ENCODE measurements at places on chromosomes 13 and 19.

GRCh38 chr19:38317104-38317612 lies 1.4 kb upstream of the YIF1B start:
- DNase-seq = no peak

- DNase-seq = no peak
Observed at GRCh38 chr13:108086678-108087077, 128.7 kb downstream of the LIG4 start.

GRCh38 chr19:16131648-16132047 lies 11.8 kb upstream of the HSH2D start:
- no peak for DNase-seq

DNA sequence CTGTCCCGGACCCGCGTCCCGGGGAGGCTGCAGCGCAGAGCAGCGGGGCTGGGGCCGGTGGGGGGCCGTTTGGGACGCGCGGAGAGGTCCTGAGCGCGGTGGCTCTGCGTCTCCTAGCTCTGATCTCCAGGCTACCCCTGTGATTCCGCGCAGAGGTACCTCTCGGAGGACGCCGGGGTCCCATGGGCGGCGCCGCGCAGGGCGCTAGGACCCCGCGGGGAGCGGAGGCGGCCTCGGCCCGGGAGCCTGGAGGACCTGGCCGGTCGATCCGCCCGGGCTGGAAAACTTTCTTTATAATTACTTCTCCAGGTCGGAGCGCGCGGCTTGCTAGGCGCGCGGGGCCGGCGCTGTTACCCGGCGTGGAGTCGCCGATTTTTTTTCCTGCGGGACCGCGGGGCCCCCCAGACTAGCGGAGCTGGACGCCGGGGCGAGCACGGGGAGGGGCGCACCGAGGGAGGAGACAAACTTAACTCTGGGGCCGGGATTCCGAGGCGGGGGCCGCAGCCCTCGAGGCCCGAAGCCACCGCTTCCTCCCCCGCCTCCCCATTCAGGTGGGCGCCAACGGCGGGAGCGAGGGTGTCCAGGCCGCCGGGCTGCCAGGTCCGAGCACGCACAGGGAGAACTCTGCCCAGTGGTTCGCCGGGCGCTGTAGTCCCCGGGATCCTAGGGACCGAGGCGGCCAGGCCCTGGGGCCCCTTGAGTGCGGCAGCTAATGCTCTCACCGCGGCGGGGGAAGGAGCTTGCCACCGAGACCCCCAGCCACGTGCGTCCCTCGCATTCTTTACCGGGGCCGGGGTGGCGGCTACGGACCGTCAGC lies 848 bp upstream of the CEBPA start:
- no peak for DNase-seq

- no peak for DNase-seq
Observed at GRCh38 chr13:114119196-114119595, 13.2 kb downstream of the RASA3 start.

DNA sequence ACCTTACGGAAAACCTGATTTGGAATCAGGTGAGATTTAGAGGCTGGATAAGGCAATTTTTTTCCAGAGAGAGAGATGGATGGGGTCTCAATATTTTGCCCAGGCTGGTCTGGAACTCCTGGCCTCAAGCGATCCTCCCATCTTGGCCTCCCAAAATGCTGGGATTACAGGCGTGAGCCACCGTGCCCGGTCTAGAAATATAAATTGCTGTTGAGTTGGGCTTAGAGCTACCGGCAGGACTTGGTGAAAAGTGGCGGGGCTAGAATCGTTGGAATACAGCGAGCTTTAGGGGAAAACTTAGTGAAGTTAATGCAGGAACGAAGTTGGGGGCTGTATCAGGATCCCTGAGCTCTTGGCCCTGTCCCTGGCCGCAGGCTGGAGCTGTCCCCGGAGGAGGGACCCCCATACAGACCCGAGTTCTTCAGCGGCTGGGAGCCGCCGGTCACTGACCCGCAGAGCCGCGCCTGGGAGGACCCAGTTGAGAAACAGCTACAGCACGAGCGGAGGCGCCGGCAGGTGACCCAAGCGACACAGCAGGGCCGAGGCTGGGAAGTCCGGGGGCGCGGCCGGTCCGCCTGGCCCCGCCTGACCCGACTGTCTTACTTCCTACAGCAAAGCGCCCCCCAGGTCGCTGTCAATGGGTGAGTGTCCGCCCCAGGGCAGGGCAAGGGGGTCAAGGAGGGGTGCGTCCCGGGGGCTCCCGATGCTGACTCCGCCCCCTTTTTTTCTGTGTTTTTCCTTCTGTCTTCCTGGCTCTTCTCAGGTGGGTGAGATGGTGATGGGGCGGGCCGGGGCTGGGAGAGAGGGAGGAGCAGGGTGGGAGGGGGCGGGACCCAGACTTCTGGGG lies 7.6 kb downstream of the EPS8L1 start:
- no peak for DNase-seq

GRCh38 chr13:108272333-108272732 lies 2.8 kb downstream of the TNFSF13B start:
- no peak for DNase-seq

GRCh38 chr13:40101708-40102359 lies 446.4 kb downstream of the COG6 start:
- DNase-seq = peak; percentile 44

GRCh38 chr19:57560049-57560491 lies 407 bp upstream of the ZNF550 start:
- no peak for DNase-seq

DNA sequence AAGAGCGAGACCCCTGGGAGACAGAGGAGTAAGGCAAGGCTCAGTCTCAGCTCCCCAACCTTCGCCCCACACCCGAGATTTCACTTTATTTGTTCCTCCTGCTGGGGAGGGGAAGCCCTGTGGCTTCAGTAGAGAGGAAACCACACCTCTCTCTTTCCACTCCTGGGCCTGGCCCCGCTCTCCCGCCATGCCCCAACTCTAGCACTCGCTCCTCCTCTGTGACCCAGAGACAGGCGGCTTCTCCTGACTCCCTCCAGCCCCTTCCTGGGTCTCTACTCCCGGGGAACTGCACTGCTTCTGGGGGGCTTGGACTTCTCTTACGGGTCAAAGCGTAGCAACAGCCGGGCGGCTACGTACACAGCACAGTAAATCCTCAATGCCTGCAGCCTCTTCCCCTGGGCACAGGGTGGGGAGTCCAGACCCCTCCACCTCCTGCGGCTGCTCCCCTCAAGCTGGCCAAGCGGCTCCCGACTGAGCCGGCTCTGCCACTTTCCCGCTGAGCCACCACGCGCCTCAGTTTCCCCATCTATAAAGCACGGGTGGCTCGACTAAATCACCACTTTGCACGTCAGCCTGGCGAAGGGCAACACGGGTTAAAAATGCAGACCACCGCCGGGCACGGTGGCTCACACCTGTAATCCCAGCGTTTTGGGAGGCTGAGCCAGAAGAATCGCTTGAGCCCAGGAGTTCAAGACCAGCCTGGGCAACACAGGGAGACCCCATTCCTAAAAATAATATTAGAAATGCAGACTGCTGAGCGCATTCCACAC lies 1.4 kb downstream of the RNF126 start:
- DNase-seq = peak; percentile 60

DNA sequence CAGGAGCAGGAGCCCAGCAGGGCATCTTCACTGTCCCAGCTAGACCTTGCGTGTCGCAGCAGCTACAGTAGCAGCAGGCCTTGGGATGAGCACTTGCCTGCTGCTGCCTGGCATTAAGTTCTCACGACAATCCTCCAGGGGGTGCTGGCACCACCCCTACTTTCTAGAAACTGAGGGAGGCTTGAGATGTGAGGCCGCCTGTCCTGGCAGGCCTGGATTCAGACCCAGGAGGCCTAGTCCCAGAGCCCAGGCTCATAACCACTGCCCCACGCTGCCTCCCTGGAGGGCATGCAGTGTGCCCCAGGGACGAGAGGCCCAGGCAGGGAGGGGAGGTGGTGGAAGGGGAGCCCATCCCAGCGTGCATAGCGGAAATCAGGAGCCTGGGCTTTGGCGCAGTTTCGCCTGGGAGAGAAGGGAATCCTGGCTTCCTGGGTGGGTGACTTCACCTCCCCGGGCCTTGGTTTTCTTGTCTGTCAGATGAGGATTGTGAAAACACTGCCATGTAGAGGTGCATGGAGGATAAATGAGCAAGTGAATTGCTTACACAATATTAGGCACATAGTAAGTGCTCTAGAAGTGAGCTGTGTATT lies 26.1 kb downstream of the PPP5C start:
- DNase-seq = no peak

GRCh38 chr13:75271846-75272245 lies 210.1 kb downstream of the TBC1D4 start:
- no peak for DNase-seq

DNA sequence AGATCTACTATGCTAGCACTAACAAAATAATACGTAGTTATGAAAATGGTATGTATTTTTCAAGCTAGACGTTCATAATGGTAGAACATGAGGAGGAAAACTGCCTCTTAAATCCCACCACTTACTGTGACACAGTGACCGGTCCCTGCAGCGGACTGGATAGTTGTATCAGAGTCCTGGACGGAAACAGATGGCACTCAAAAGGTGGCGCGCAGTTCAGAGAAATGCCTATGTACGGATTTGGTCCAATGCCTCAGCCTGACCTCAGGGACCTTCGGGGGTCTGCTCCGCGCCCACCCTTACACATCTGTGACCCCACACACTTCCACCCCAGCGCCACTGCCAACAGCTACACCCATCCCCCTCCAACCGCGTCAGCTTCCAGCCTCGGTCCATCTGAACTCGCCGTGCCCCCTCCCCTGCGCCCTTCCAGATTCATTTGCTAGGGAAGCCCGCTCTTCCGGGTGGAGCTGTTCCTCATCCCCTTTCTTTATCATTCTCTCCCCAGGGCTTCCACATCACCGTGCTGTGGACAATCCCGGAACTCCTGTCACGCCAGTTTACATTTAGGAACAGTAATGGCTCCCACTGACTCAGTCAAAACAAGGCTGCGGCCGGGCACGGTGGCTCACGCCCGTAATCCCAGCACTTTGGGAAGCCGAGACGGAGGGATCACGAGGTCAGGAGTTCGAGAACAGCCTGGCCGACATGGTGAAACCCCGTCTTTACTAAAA lies 792 bp upstream of the LENG8 start:
- no peak for DNase-seq

DNA sequence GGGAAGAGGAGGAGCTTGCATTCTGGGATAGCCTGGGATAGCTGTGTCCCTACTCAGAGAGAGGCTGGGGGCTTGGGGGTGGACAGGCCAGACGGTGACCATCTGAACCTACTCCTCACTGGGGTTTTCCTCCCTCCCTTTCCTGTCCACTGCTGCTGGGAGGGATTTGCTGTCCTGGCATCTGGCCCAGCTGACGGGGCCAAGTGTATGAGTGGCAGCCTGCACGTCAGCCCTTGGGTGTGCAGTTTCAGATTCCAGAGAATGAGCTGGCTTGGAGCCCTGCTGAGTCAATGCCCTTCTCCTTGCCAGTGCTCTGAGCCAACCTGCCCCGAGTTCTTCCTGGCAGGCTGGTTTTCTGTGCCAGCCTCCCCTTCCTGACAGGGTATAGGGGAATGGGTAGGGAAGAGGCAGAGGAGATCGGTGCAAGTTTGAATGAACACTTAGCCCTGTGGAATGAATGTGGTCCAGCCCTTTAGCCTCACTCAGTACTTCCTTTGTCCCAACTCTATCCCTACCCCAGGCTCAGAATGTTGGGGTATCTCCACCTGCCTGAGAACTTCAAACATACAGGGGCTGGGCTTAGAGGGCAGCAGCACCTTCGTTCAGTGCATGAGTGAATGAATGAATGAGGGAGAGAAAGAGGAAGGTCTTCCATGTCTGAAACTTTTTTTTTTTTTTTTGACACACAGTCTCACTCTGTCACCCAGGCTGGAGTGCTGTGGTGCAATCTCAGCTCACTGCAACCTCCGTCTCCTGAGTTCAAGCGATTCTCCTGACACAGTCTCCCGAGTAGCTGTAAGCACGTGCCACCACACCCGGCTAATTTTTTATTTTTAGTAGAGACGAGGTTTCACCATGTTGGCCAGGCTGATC lies 1.8 kb upstream of the ANGPTL4 start:
- DNase-seq = no peak

GRCh38 chr13:99980824-99981734 lies 505 bp upstream of the ZIC2 start:
- DNase-seq = no peak

GRCh38 chr13:73522937-73523336 lies 464.1 kb downstream of the KLF5 start:
- no peak for DNase-seq

DNA sequence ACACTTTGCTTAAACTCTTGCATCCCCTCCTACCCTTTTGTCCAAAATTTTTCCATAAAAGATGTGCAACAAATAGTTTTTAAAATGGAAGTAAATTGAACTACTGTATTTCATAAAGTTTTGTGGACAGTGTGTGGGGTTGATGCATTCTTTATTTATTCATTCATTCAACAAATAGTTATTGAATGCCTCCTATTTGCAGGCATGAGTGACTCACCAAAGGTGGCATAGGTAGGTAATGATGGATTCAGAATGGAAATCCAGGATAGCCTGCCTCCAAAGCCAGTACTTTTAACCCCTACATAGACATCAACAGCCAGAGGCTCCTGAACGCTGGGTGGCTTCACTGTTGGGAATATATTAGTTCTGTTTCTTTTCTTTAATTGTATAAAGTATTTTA lies 2.4 kb upstream of the CSNK1A1L start:
- DNase-seq = no peak

- no peak for DNase-seq
Observed at GRCh38 chr13:110637747-110638146, 22.4 kb downstream of the NAXD start.

- DNase-seq = peak; percentile 32
Observed at GRCh38 chr19:10112037-10112761, 706 bp downstream of the P2RY11 start.

DNA sequence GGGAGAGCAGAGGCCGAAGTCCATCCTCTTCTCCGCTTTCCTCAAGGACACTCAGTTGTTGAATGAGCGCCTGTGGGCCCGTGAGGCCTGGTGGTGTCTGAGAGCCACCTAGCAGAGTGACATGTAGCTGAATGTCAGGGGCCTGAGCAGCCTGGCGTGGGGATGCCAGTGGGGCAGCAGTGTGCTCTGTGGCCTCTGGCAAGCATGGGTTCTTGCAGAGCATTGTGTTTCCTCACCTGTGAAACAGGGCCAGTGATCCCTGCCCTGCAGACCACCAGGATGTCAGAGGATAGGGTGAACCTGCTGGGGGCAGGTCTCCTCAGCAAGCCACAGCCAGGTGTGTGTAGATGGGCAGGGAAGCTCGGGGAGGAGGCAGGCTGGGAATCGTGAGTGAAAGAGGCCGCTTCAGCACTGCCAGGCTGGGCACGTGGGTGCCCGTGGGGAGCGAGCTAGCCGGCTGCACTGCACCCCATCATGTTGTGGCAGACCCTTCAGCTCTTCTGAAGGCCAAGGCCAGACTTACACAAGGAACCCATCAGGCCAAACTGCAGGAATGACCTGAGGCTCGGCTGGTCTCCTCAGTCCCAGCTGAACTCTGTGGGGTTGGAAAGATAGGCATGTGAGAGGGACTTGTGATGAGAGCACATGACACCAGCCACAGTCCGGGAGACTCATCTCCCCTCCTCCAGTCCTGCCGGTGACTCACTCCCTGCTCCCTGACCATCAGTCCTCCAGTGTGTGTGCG lies 5.0 kb downstream of the PPP1R37 start:
- no peak for DNase-seq

GRCh38 chr19:42561512-42561911 lies 33.2 kb downstream of the CEACAM8 start:
- no peak for DNase-seq

All from activated CD4-positive, alpha-beta T cell treated with anti-CD3 and anti-CD28 coated beads, Interleukin-2, amount 50 U/mL, for 24 hours (primary cell).